BJ (cell line): ENCODE measurements at places on chromosomes 3 and 15. TPM values are rescaled to one million over a fixed set of nuclear protein-coding genes. Genes with fewer than 3 reads are reported as not detected.

DNA sequence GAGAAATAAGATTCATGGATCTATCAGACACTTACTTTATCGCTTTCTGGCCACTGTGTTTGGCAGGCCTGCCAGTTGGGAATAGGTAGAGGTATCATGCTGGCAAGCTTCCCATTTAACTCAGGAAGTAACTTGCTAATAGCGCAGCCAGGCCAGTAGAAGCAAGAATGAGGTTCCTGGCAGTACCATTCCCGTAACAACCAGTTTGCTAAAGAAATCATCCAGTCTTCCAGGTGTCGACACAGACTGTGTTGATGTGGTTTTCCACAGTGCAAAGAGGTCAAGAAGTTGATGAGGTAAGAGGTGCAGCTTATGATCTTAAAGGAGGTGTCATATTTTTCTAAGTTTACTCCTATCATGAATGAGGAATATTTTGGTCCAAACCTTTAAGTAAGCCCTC is 46.2 kb downstream of the DPH6 start:
- no peak for DNase-seq

DNA sequence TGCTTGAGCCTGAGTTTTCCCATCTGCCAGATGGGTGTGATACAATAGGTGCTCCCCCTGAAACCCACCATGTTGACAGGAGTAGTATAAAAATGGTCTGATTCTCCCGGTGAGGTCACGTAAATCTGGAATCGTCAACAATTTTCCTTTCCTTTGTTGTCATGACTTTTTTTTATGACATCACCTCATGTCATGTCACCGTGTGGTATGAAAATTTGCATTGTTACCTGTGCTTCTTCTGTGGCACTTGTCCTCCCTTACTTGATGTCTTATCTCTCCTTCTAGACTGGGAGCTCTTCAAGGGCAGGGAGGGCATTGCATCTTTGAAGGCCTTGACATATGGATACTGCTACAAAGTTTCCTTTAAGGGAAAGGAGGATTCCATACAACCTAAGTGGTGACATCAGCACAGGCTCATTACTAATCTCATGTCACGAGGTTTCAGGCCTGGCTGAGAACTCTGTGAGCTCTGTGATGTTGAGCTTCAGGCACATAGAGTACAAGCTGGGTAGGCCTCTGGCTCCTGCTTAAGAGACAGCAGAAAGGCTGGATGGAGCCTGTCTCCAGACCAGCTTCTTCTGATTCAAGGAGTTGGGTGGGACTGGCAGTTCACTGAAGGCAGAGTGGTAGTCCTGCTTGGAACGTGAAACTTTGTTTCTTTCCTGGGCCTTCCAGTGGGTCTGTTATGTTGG is 66.3 kb downstream of the LPP start:
- no peak for DNase-seq

- DNase-seq = no peak
Measured at GRCh38 chr15:31316135-31316795, 10.4 kb upstream of the KLF13 start.

- DNase-seq = peak; percentile 30
Measured at GRCh38 chr3:49553692-49554632, at the start of gene BSN. Gene BSN (plus strand): TSS chr3:49554477. CDS start chr3:49554603, 126 bp downstream.

DNA sequence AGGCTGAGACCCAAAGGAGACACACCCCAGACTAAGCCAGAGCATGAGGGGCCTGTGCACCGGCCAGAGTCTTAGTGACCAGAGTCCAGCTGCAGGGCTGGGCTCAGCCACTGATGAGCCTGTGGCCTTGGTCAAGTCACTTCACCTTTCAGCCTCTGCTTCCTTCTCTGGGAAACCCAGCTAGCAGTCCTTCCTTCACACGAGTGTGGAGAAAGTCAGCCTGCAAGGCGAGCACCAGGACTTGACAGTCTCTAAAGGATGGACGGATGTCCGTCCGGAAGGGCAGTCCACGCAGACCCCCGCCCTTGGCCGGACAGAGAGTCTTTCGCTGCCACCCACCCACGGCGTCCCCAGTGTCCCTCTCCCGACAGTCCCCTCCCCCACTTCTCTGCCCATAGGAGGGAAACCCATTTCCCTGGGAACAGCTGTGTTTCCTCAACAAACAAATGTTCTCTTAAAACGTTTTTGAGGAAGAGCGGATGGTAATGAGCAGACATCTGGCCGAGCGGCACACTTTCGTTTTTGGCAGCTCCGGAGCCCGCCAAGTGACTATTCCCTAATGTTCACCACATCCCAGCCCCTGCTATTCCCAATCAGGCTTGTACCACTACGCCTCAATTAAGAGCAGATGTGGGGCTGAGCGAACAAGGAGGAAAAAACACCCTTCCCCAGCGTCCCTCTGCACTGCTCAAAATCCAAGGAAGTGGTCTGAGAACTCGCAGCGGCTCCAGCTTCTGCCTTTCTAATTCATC is 129.1 kb upstream of the SMAD3 start:
- peak; percentile 35 for DNase-seq

DNA sequence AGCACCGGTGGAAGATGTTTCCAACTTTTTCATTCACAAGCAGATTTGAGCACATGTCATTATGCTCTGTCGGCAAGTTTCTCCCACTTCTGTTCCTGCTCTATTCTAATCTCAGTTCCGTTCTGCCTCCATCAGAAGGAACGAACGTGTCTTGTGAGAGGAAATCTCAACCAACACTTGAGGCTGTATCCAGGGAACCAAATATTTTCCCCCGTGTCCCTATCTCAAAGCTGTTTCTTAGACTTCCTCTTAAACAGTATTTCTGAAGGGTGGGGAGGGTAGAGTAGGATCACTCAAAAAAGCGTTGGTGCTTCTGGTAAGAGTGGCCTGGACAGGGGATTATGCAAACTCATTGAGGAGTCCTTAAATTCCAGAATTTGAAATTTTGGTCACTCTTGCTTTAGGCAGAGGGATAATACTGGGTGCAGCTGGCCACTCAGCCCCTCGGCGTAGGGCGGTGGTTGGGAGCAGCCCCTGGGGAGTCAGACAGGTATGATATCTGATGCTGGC is 54.9 kb downstream of the FRMD4B start:
- no peak for DNase-seq

The PLD1 gene
- 6.4 and 10.5 TPM in 2 replicates for polyA plus RNA-seq

DNA sequence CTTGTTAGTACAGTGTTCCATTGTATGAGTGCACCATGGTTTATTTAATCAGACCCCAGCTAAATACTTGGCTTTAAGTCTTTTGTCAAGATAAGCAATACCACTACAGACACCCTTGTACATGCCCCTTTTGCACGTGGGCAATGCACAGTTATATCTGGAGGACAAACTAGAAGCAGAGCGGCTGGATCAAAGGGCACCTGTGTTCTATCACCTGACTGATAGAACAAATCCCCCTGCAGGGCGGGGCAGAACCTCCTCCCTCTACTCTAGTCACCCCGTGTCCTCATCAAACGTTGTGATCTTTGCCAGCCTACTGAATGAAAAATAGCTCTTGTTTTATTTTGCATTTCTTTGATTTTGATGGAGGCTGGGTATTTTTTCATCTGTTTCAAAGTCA is 314.9 kb downstream of the TLE3 start:
- DNase-seq = no peak

- no peak for DNase-seq
Measured at GRCh38 chr15:80674245-80674614, 20.9 kb upstream of the ABHD17C start.

The ZFYVE19 gene
- 22.6 and 31.9 TPM in 2 replicates for polyA plus RNA-seq

GRCh38 chr15:76345880-76346668 is 9.5 kb downstream of the ISL2 start:
- DNase-seq = no peak

GRCh38 chr3:197564097-197564843 is 8.5 kb upstream of the BDH1 start:
- no peak for DNase-seq

GRCh38 chr3:110184536-110184935 is 847.2 kb upstream of the DPPA4 start:
- DNase-seq = no peak

The CX3CR1 gene
- 0.45 and 0.51 TPM in 2 replicates for polyA plus RNA-seq

DNA sequence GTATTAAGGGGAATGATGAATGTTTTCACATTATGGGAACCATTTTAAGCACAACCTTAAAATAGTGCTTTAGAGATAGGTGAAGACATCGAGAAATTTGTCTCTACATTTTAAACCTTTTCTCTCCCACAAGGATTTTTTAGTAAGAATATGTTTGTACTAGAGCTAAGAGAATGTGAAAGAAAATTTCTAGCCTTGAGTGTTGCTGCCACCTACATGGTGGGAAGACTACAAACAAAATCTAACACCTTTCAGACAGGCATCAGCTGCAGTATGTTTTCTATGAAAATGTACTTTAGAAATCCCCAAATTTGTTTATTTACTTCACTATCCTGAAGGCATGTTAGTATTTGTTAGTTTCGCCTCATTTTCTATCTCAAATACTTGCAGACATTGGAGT is 247.4 kb downstream of the WDR72 start:
- no peak for DNase-seq

The CCK gene
- polyA plus RNA-seq = 0.16 TPM in 1 of 2 replicates, not detected in the other

- DNase-seq = no peak
Measured at GRCh38 chr3:187208159-187208558, 10.9 kb downstream of the RTP1 start.

The XXYLT1 gene
- polyA plus RNA-seq = 24.4 and 33.5 TPM in 2 replicates

GRCh38 chr3:83426300-83426699 is 1532.5 kb upstream of the CADM2 start:
- no peak for DNase-seq

- no peak for DNase-seq
Measured at GRCh38 chr3:180693656-180694055, 14.4 kb upstream of the CCDC39 start.

DNA sequence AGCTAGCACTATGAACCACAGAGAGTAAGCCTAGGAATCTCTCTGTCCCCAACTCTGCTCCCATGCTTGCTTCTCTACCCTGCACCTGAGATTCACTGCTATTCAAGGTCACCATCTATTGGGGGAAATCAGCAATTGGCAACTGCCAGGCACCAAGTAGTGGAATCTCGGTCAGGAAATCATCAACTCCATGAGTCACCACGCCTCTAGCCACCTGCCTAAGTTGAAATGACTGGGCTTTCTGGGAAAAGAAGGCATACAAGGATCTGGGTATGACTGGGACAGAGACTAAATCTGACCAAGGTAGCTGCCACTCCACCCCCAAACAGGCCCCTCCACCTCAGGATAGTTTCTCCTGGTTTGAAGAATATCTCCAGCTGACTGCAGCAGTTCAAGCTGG is 464.1 kb upstream of the CBLB start:
- no peak for DNase-seq

- no peak for DNase-seq
Measured at GRCh38 chr15:79058260-79058850, 32.2 kb downstream of the RASGRF1 start.

DNA sequence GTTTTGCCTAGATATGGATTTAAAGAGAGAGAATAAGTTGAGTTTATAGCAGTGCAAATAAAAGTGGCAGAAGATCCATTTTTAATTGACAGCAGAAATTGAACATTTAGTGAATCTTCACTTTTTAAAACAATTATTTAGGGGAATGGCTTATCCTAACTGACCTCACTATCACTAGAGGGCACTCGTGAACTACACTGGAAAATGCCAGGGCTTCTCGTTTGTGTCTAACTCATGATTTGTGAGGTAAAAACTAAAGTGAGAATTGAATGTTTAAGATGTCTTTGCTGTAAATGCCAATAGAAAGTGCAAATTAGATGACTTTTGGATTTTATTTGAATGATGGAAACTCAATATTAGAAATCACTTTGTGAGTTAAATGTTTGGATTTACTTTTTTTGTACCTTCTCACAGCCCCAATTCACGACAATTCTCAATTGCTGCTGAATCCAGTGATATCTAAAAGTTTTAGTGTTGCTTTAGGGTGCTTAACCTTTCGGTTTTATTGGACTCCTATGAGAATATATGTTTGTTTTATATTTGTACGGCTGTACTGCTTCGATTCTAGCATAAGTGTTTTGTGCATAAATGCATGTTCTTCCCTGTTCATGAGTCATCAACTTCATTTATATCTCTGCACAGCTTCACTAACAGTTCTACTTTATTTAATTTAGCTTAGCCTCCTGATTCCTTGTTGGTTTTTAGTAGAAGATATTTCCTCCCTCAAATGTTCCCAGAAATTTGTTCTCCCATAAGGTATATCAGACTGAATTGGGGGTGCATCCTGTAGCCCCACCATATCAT is 462.1 kb downstream of the MFSD1 start:
- no peak for DNase-seq

The TASOR gene
- polyA plus RNA-seq = 14.9 and 28.6 TPM in 2 replicates

DNA sequence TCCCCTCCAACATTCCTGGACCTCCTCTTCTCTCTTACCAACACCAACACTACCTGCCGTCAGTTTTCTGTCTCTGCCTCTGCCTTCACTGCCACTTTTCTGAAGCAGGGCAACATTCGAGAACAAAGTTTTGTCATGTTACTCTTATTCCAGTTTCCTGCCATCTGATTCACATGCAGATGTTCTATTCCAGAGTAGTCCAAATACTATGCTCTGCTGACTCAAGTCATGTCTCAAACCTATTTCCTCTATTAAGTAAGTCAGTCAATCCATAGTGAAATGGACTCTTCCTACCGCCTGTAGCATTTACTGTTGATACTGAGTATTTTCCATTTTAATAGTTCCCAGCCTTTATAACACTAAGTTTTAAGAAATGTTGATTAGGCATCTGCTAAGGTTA is 43.4 kb downstream of the ESYT3 start:
- no peak for DNase-seq

DNA sequence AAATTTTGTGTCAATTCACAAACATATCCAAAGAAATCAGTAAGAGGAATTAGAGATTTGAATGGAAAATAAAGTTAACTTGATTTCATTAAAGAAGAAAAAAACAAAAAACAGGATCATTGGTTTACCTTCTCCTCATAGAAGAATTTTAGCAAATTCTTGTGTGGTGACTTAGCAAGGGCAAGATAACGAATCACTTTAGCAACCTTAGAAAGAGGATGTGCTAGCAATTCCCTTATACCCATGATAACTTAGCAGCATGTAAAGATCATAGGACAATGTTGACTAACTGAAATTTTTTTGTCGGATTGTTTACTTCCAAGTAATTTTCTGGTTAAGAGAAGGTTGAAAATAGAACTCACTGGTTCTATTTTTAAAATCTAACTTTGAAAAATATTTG is 609.3 kb downstream of the GBE1 start:
- no peak for DNase-seq

DNA sequence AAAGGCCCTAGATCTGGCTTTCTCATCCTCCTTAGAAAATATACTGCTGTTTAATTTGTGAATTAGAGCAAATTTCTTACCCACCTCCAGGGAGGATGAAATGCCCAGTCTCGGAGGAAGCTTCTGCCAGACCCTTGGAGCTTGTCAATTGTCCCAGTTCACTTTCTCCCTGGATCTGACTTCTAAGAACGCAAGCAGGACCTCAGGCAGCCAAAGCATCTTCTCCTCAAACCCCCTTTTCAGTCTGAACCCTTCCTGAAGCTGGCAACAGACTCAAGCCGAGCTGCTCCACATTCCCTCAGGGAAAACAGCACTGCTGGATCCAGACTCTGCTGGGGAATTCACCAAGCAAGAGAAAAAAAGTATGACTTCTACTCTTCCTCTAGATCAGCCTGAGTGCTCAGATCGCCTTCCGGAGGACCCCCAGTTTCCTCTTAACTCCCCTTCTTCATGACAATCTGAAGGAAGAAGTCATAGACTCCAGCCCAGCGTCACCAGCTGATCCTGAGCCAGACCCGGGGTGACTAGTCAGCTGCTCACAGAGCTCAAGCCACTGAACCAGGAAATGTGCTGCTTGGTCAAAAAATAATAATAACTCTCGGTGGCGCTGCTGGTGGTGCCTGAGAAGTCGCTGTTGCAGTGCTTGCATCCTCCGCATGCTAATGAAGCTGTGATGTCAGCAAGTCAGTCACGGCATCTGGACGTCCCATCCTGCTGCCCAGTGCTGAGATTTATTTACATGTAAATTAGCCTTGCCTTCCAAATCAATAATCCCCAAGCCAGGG is at the start of gene PRICKLE2:
Gene PRICKLE2 (minus strand): TSS at position 641 of the 785 bp plus-strand sequence. CDS start 26,539 bp downstream, outside the sequence.
- DNase-seq = peak; percentile 74

The IGSF11 gene
- 0.05 and 0.20 TPM in 2 replicates for polyA plus RNA-seq

The SELENOT gene
- polyA plus RNA-seq = 321 and 541 TPM in 2 replicates
